Ureter (tissue), 1 donor: ENCODE measurements at places on chromosomes 7 and 10.

GRCh38 chr10:70807556-70807955 is 8.2 kb upstream of the SGPL1 start:
- no peak for DNase-seq

GRCh38 chr10:36424502-36424901 is 700.9 kb upstream of the ANKRD30A start:
- no peak for DNase-seq

- no peak for DNase-seq
These were observed 7.9 kb upstream of the CFAP43 start for GRCh38 chr10:104240078-104240477.

GRCh38 chr10:102310361-102311024 is 65.2 kb downstream of the GBF1 start:
- DNase-seq: no peak

DNA sequence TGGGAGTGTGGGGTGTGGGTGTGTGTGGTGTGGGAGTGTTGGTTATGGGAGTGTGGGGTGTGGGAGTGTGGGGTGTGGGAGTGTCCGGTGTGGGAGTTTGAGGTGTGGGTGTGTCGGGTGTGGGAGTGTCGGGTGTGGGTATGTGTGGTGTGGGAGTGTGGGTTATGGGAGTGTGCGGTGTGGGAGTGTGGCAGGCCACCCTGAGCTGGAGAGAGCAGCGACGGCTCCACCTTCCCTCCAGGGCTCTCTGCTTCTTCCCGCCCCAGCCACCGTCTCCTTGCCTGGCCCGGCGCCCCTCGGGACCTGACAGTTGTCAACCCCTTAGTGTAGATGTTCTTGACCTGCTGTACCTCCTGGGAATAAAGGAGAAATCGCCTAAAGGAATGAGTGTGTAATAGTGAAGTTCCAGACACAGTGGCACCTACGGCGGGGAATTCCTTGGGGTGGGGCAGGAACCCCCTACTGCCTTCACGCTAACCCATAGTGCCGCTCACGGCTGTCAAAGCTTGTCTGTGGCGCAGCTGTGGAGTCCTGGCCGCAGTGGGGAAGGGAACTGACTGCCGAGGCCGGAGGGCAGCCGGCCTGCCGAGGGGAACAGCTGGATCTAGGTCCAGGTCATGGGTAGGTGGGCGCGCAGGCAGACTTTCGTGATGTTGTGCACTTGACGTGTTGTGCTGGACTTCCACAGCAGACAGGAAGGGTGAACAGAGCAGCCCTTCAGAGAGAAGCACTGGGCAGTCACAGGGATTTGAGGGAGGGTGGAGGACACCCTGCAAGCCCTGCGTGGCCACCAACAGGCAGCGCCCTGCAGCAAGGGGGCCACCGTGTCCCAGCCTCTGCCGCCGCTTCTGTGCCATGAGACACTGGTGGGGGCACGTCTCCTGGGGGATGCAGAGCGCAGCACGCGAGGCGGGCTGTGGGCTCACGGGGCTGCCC is 49.0 kb upstream of the EN2 start:
- DNase-seq: no peak

DNA sequence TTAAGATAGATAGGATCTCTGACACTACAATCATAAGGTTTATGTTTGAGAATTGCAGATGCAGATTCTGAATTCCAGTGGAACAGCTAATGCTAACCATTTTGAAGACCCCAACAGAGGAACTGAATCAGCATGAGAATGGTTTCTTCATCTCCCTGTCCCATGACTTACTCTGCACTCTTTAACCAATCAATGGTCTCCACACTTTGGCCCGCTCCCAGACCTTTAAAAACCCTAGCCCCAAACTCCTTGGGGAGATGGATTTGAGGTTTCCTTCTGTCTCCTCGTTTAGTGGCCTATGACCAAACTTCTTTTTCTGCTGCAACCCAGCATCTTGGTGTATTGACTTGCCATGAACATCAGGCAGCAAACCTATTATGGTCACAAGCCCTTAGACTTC is 804.9 kb downstream of the LRMDA start:
- no peak for DNase-seq

DNA sequence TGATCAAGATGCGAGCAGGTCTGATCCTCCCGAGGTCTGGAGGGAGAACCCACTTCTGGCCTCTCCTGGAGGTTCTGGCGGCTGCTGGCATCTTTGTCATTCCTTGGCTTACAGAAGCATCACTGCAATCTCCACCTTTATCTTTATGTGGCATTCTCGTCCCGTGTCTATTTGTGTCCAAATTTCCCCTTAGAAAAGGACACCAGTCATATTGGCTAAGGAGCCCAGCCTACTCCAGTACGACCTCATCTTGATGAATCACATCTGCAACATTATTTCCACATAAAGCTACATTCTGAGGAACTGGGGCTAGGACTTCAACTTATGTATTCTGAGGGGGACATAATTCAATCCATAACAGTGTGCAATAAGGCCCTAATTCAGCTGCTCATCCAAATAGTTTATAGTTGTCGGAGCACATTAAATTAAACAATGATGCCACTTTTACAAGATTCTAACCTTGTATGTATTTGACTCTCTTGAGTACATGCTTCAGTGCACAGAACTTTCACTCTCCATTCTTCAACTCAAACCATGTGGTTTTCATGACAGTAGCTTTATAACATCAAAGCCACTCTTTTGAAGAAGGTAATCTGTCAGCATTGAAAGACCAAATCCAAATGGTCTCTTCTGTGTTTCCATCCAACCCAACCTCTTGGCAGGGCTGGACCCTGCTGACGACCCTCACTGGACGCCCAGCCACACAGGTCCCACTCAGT is 86.2 kb upstream of the DDC start:
- DNase-seq: no peak

GRCh38 chr7:22694597-22695207 is 32.3 kb upstream of the IL6 start:
- DNase-seq: no peak

DNA sequence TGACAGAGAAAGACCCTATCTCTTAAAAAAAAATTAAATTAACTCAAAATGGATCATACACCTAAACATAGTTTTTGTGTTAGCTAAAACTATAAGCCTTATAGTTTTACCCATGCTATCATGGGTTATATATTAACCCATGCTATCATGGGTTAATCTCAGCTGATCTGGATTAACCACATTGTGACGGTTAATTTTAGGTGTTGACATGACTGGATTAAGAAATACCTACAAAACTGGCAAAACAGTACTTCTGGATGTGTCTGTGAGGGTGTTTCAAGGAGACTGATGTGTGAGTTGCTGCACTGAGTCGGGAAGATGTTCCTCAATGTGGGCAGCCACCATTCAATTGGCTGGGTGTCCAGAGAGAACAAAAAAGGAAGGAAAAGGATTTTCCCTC is 44.3 kb upstream of the FXYD4 start:
- DNase-seq: no peak

DNA sequence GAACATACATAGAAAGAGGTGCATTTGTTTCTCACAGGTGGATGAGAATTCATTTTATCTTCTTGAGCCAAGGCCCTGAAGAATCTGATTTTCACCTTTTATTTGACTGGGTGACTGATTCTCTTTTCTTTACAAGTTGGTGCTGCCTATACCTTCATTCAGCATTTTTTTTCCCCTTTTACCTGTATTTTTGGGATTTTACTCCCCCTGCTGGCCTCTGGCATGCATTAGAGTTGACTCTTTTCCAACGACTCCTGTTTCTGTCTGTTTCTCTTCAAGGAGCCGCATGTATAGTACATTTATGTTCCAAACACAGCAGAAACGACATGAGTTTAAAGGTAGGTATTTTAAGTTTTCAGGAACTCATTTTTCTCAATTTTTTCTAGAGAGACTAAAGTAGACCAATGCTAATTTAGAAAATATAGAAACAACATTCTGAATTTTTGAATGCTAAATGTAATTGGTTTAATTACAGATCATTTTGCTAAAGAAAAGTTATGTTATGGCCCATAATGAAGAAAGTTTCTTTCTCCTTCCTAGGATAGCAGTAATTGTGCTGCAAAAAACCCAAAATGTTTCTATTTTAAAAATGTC is 149.8 kb upstream of the HDAC9 start:
- no peak for DNase-seq

GRCh38 chr7:77458786-77459185 is 42.6 kb upstream of the GSAP start:
- DNase-seq: no peak

DNA sequence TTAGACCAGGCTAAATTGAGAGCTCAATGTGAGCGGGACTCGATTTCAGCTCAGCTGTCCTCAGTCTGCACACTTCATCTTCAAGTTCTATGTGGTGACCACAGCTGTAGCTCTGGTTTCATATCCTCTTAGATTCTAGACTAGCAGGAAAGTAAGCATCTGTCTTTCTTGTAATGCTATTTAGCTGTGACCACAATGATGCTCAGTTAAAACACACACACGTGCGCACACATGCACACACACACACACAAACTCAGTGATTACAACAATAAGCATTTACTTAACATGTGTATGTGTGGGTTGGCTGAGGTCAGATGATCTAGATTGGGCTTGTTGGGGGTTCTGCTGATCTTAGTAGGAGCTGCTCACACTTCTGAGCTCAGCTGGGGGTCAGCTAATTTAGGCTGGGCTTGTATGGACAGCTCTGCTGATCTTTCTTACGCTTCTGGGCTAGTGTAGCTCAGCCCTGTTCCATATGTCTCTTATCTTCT is 82.5 kb downstream of the ZNF365 start:
- no peak for DNase-seq

- DNase-seq: no peak
These were observed 87.2 kb upstream of the PFKP start for GRCh38 chr10:2980116-2980515.

- DNase-seq: no peak
These were observed 400.3 kb downstream of the RPS24 start for GRCh38 chr10:78433766-78434535.

GRCh38 chr7:4833691-4834600 is 27.9 kb downstream of the PAPOLB start:
- no peak for DNase-seq

DNA sequence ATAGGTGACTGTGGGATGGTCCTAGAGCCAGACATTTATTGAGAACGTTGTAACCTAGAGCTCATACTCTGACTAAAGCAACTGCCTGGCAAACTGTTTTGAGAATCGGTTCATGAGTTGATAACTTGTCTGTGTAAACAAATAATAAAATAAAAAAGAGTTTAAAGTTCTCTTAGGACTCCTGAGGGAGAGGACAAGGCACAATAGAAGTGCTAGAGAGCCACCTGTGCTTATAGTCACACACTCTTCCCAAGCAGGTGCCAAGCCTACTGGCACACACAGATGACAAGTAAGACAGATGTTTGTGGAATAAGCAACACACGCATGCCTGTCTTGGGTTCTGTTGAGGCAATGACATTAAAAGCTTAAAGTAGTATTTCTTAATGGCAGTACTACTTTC is 7.9 kb downstream of the EDRF1 start:
- DNase-seq: no peak

GRCh38 chr7:77222819-77223218 is 23.2 kb upstream of the FGL2 start:
- DNase-seq: no peak

- DNase-seq: no peak
These were observed 86.2 kb downstream of the GPR85 start for GRCh38 chr7:113000316-113001020.

DNA sequence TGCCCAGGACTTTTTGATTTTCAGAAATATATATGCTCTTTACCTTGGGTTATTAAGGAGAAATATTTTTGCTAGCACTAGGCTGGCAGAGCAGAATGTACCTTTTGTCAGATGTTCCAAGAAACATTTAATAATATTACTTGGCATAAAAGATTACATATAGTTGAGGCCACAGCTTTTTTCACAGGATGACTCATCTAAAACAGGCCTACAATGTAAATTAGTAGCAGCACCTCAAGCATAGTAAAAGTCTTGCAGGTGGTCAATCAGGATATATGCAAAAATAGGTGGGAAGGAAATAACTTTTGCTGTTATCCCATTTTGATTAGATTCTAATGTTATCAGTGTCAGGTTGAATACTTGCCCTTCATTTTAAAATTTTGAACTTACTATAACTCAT is 14.9 kb upstream of the ITGB1 start:
- no peak for DNase-seq

DNA sequence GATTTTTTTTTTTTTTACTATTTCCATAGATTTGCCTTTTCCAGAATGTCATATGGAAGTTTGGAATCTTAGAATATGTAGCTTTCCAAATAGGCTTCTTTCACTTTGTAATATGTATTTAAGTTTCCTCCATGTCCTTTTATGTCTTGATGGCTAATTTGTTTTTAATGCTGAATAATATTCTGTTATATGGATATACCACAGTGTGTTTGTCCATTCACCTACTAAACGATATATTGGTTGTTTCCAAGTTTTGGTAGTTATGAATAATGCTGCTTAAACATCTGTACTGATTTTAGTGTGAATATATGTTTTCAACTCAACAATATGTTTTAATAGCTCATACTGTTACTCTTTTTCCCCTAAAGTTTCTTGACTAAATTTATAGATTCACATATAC is 669.8 kb upstream of the PCDH15 start:
- no peak for DNase-seq

- no peak for DNase-seq
These were observed 57.6 kb upstream of the MDFIC start for GRCh38 chr7:114864278-114864677.

- DNase-seq: peak; percentile 65
These were observed at the start of gene DKK1 for GRCh38 chr10:52313933-52314821. Gene DKK1 (plus strand): TSS chr10:52314281. CDS start chr10:52314435, 154 bp downstream.

DNA sequence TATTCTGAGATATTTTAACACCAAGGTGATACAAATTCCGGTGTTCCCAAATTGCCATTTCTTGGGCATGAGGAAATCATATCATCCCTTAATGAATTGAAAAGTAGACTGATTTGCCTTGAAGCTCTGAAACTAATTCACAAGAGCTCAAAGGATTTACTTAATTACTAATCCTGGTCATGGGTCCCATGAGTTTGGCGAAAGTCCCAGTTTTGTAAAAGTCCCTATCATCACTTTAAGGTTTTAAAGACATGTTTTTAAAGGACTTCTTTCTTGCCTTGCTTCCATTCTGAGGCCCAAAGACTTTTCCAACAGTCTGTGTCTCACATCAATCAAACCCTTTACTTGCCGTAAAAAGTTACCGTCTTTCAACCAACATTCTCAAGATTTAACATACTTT is 377.9 kb downstream of the DNAJB9 start:
- no peak for DNase-seq

DNA sequence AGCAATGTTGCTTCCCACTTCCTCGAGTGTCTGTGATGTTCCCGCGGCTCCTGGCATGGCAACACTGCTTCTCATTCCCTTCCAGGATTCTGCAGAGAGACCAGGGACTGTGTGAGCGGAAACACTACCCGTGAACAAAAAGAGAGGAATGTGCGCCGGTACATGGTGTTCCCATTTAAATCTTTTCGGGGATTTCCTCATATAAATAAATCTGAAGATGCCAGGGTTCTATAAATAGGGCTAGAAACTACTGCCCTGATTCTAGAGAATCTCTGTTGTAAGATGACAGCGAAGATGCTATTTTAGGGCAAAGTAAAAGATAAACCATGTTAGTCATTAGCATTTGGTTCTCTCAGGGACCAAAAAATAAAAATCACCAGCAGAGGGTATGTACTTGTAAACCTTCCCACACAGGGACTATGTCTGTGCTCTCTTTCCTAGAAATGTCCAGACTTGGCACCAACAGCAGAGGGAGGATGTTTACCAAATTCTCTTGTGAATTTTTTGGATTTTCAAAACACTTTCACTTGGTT is 92.2 kb upstream of the DDC start:
- peak; percentile 74 for DNase-seq
